ENCODE measurements at places on chromosomes 7 and 10.

- no peak for DNase-seq
Observed at GRCh38 chr7:51476026-51476425, 159.4 kb upstream of the COBL start.

DNA sequence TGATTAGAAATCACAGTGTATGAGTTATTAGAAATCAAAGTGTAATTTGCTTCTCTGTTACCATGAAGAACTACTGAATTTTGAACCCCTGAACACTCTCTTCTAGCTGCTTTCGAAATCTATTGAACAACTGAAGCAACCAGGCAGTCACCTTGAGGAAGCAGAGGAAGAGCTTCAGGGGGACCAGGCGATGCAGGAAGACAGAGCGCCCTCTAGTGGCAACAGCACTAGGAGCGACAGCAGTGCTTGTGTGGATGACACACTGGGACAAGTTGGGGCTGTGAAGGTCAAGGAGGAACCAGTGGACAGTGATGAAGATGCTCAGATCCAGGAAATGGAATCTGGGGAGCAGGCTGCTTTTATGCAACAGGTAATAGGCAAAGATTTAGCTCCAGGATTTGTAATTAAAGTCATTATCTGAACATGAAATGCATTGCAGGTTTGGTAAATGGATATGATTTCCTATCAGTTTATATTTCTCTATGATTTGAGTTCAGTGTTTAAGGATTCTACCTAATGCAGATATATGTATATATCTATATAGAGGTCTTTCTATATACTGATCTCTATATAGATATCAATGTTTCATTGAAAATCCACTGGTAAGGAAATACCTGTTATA lies 170.7 kb downstream of the HDAC9 start:
- peak; percentile 28 for DNase-seq

- DNase-seq: no peak
Observed at GRCh38 chr10:129769381-129770116, 194.5 kb downstream of the EBF3 start.

- DNase-seq: no peak
Observed at GRCh38 chr10:6518791-6519429, 61.2 kb downstream of the PRKCQ start.

DNA sequence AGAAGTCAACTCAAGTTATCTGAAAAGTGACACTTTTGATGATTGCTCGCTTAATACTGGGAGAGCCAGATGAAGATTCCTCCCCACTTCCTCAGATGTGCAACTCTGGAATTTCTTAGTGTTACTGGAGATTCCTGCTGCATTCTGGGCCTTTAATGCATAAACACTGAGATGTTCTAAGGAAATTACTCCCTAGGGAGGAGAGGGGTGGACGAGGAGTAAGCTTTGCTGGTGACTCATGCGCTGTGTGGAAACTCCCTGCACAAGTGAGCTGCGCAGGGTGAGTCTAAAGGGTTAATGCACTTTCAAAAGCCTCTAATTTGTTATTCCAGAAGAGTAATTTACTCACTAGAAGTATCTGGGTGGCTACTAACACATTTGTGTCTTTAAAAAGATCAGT lies 46.3 kb downstream of the EGFR start:
- no peak for DNase-seq

DNA sequence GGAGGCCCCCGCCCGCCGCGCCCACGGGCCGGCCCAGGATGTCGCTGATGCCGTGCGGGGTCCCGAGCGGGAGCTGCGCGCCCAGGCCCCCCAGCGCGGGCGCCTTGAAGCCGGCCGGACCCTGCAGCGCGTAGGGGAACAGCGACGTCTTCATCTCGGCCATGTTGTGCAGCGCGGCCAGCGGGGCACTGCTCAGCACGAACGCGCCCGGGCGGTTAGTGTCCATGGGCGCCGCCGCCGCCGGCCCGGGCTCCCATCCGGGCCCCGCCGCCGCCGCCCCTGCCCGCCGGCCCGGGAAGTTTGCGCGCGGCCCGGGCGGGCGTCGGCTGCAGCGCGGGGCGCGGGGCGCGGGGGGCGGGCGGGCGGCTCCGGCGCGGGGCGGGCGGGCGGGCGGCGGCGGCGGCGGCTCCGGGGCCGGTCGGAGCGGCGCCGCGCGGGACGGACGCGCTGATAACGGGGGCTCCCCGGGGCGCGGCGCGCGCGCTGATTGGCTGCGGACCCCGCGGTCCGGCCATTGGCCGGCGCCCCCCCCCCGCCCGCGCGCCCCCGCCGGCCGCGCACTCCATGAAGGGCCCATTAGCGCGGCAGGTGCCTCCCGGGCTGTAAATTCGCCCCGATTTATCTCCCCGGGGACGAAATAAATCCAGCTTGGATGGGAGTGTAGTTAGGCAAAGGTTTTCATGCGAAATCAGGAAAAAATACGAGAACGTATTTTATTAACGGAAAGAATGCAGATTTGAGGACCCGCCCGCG lies at the start of gene NKX6-2:
Gene NKX6-2 (minus strand): TSS at position 425 of the 753 bp plus-strand sequence. CDS start 199 bp downstream, at position 226.
- DNase-seq: no peak

DNA sequence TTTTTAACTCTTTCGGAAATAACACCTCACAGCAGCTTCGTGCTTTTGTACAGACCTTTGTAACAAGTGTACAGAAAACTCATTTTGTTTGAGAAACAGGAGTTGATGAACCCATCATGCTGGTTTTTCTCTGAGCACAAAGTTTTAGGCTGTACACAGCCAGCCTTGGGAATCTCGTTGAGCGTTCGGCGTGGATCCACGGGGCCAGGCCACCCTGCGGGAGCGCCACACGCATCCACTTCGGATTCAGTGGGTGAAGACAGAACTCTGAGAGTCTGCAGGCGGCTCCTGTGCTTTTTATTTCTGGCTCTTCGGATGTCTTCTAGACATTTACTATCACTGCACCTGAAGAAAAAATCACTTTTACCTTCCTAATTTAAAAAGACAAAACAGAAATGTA lies 131.2 kb downstream of the SMURF1 start:
- DNase-seq: no peak

- DNase-seq: no peak
Observed at GRCh38 chr7:1412322-1413261, 46.7 kb downstream of the MICALL2 start.

DNA sequence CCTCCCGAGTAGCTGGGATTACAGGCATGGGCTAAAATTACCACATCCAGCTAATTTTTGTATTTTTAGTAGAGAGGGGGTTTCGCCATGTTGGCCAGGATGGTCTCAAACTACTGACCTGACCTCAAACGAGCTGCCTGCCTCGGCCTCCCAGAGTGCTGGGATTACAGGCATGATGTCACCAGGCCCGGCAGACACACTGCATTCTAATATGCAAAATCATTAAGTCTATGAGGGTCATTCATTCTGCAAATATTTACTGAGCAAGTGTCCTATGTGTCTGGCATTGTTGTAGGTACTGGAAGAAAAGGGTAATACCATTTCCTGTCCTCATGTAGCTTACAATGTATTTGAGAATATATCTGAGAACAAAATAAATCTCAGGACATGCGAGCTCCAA lies 2.7 kb downstream of the PUS7 start:
- no peak for DNase-seq

DNA sequence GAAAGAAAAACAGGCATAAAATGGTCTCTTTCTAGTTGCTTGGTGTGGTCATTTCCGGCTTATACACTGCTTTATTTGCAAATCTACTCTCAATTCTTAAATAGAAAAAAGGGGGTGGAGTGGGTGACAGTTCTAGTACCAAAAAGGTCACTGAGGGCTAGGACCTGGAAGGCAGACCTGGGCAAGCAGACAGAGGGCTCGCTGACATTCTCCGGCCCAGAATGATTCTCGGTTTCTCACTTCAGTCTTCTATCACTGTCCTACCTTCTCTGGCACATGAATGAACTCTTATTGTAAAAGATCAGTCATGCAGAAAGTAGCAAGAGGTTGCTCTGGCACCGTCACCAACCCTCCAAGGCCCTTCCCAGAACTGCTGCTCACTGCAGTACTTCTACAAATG lies 54.0 kb downstream of the MALSU1 start:
- no peak for DNase-seq

- DNase-seq: no peak
Observed at GRCh38 chr7:103540338-103540737, 94.3 kb upstream of the SLC26A5 start.

DNA sequence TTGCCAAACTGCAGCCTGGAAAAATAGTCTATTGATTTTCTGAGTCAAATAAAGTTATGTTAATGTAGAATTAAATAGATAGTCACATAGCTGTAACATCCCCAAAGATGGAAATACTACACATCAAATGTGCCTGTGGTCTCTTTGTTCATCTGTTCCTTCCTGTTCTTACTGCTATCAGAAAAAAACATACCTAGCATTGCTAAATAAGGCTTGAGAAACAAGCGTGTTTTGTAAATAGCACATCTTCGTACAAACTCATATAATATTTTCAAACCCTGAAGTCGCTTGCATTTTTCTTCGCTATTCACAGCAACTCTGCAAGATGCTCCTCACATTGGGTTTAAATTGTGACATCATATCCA lies 116.1 kb downstream of the KLF6 start:
- no peak for DNase-seq

DNA sequence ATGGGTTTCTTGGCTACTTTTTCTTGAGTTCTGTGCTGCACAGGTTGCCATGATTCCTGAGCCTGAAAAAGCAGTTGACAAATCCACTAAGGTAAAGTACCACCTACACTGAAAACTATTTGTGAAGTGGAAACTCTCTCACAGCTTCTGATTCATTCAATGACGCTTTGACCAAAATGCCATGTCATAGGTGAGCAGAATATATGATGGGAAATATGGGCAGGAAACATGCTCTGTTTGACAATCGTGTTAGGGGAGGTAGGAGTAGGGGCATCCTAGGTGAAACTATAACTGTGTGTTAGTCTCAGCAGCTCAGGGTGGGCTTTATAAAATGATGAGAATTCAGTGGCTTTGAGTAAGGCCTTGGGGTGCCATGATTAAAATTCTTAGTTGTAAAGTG lies 69.6 kb upstream of the ELMO1 start:
- DNase-seq: no peak

DNA sequence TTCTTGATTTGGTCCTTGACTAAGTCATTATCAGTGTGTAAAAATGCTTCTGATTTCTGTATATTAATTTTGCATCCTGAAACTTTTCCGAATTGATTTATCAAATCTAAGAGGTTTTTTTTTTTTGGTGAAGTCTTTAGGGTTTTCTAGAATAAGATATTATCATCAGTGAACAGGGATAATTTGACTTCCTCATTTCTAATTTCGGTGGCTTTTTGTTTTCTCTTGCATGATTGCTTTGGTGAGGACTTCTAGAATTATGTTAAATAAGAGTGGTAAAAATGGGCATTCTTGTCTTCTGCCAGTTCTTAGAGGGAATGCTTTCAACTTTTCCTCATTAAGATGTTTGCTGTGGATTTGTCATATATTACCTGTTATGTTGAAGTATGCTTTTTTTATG lies 170.5 kb downstream of the CCDC7 start:
- DNase-seq: no peak

DNA sequence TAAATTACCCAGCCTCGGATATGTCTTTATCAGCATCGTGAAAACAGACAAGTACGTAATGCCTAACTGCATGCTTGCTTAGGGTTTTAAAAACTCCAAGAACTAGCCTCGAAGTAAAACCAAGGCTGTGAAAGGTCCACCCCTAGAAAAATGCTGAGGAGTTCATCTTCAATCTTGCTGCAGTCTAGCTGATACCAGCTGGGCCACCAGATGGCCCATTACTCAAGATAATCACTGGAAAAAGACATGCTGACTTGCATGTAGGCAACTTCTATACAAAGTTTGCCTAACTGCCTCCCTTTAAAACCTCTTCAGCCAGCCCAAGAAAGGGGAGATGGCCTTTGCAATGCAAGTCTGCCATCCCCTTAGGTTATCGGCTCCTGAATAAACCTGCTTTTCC lies 614.1 kb downstream of the GALNT17 start:
- DNase-seq: no peak

DNA sequence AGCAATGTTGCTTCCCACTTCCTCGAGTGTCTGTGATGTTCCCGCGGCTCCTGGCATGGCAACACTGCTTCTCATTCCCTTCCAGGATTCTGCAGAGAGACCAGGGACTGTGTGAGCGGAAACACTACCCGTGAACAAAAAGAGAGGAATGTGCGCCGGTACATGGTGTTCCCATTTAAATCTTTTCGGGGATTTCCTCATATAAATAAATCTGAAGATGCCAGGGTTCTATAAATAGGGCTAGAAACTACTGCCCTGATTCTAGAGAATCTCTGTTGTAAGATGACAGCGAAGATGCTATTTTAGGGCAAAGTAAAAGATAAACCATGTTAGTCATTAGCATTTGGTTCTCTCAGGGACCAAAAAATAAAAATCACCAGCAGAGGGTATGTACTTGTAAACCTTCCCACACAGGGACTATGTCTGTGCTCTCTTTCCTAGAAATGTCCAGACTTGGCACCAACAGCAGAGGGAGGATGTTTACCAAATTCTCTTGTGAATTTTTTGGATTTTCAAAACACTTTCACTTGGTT lies 92.2 kb upstream of the DDC start:
- peak; percentile 55 for DNase-seq

DNA sequence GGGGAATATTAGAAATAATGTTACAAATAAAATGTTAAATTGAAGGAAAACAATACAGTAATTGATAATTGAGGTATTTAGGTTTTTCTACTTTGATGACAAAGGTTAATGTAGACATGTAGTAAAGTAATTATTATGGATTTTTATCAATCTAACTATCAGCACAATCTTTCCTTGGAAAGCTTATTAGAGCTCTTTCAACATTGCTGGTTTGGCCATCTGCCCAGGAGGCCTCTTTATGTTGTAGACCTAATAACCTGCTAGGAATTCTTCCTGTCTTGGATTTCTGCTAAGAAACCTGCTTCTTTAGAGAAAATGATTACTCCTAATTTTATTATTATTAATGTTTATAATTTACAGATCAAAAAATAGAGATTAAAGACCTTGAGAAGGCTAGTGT lies 78.9 kb downstream of the CHRM2 start:
- no peak for DNase-seq

GRCh38 chr10:112732277-112732921 lies 217.6 kb upstream of the TCF7L2 start:
- peak; percentile 17 for DNase-seq

DNA sequence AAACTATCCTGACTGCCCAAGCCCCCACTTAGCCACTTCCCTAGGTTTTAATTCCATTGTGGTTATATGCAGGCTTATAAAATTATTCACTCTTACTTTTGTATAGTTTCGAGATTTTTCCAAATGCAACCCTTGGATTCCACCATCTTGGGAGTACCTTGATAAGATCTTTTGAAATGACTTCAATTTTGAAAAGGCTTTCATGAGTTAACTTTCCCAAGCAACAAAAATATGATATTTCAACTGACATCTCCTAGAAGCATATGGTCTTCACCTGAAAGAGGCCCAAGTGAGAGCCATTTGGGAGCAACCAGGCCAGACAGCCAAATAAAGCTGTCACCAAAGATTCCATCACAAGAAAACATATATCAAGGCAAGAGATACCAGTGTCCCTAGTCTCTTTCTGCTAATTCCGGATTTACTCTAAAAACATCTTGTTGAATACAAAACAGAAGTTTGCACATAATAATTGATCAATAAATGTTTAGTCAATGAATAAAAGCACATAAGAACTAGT lies 1.7 kb upstream of the ST8SIA6 start:
- DNase-seq: no peak

- no peak for DNase-seq
Observed at GRCh38 chr7:20484356-20484755, 131.1 kb upstream of the ABCB5 start.

- DNase-seq: no peak
Observed at GRCh38 chr10:4241724-4242345, 456.8 kb upstream of the KLF6 start.

- DNase-seq: no peak
Observed at GRCh38 chr10:70575486-70575873, 27.1 kb downstream of the PRF1 start.

GRCh38 chr10:116756277-116756676 lies 13.9 kb upstream of the HSPA12A start:
- DNase-seq: peak; percentile 22

- no peak for DNase-seq
Observed at GRCh38 chr7:23598296-23598695, 1.1 kb downstream of the CCDC126 start.
